Inflammatory macrophage (primary cell): ENCODE measurements at places on chromosomes 11 and 22.

DNA sequence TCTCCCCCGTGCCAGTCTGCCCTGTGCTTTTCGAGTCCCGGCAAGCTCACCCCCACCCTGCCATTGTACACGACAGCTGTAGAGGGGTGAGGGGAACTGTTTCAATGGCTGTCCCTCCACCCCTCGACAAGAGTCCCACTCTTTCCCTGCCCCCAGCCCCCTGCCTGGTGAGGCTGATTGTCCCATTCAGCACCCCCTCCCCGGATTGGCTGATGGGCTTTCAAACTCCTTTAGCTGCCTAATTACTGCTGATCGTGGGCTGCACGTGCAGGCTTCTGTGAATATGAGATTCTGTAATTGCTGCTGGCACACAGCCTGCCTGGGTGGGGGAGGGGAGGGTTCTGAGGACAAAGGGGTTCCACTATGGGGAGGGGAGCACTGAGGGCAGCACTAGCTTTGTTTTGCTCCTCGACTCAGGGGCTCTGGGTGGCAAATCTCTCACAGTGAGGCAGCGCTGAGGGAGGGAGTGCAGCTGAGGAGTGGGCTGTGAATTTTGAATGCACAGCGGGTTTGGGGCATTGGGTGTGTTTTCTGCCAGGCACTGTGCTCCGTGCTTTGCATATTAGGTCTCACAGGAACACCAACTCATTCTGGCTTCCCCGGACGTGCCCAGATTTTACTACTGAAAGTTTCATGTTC is 42.6 kb upstream of the ACCSL start:
- no peak for DNase-seq

- DNase-seq: no peak
These were observed 13.5 kb downstream of the SEZ6L start for GRCh38 chr22:26182723-26183122.

GRCh38 chr11:120867988-120868387 is 155.9 kb upstream of the TBCEL start:
- no peak for DNase-seq

GRCh38 chr22:44816141-44816540 is 63.8 kb downstream of the ARHGAP8 start:
- DNase-seq: no peak

GRCh38 chr22:46027211-46028105 is 50.5 kb upstream of the WNT7B start:
- no peak for DNase-seq

DNA sequence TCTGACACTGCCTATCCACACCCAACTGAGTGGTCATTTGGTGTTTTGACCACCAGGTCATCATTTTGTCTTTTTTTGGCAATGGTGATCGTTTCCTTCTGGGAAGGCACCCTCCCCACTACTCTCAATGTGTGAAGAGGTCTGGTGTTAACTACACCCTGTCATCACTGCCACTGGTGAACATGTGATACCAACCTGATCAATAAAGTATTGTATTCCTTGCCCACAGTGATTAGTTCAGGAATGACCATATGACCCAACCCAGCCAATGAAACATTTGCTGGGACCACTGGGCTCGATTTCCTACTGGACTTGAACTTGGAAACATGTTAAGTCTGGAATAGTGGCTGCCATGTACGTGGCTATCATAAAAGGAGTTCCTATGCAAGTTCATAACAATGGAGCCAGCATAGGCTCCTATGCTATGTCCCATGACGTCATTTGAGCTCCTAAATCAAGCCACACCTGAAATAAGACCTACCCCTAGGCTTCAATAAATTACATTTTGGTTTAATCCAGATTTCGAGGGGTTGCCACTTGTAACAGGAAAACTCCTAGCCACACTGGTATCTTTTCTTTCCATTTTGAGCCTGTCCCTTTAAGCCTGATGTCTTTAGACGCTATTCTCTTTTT is 51.1 kb downstream of the CHST1 start:
- DNase-seq: no peak

DNA sequence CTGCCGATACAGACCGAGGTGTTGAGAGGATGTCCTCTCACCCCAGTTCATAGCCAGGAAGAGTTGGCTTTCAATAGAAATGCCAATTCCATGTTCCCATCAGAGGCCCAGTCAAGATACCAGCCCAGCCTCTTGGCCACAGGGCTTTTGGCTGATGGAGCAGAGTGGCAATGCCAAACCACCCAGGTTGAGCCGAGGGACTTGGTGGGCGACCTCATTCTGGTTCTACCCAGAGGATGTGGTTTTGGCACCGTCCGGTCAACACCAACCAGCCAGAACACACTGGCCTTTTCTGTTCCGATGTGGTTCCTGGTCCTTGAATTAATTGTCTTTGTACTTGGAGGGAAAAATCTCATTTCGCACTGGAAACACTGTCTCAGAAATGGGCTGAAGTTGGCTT is 60.5 kb downstream of the COMMD9 start:
- no peak for DNase-seq

DNA sequence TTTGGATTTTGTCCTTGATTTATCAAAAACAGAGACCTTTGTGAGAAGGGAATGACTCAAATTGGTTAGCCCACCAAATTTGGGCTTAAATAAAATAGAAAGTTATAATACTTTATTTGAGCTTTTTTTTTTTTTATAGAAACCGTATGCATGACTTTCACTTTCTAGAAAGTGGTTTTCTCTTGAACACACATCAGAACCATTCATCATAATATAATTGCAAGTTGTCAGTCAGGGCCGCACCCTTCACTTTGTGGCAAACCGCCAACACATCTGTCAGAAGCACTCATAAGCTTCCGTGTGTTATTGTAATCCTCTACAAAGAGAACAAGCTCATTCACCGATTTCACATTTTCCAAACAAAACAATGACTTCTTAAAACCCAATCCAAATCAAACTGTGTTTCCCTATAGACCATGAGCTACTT is 76.1 kb downstream of the SOX6 start:
- no peak for DNase-seq

- DNase-seq: no peak
These were observed 5.0 kb downstream of the PRDM11 start for GRCh38 chr11:45151362-45151982.

- DNase-seq: no peak
These were observed 261.9 kb upstream of the LUZP2 start for GRCh38 chr11:24234822-24235508.

DNA sequence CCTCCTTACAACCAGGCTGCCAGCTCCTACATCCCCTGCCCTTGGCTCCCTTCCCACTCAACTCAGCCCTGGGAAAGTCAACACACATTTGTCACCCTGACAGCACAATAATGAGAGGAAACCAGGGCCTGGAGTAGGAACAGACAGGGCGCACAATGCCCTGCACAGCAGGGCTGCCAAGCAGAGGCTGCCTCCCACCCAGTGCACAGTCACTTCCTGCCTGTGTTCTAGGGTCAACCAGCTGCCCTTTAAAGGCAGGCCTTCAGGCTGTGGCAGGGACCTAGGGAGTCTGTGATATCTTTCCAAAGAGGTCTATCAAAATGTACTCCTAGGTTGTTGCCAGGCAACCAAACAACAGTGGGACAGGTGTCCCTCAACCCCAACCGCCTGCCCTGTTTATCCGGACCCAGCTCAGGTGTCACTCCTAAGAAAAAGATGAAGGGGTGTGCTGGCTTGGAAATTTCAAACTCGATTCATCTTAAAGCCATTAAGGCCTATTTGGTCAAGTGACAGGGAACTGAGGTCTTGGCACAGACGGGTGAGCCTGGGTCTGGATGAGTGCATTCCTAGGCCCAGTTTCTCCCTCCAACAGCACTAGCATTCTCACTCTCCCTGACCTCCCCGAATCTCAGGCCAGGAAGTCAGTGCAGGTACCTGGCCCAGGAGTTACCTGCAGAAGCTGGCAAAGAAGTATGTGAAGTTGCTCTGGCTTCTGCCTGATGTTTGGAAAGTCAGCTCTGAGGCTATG is 110.3 kb upstream of the PITPNB start:
- peak; percentile 49 for DNase-seq
